Right lobe of liver (tissue), 6 donors: ENCODE measurements at places on chromosomes 11 and 22. TPM values are rescaled to one million over a fixed set of nuclear protein-coding genes. Genes with fewer than 3 reads are reported as not detected.

- DNase-seq = no peak
- H3K4me1 ChIP-seq = peaks cover 15% of the 10 kb centered on the region
- no peak overlapping the region for H3K27ac ChIP-seq
- H3K27me3 ChIP-seq = no peaks in the 10 kb centered on the region
- no peaks in the 10 kb centered on the region for H3K36me3 ChIP-seq
- no peak overlapping the region for H3K4me3 ChIP-seq
Measured at GRCh38 chr11:130159139-130159538, 443 bp upstream of the ST14 start.

Gene TSGA10IP
- total RNA-seq = not detected

Gene CARNS1
- total RNA-seq = 0.31 TPM

DNA sequence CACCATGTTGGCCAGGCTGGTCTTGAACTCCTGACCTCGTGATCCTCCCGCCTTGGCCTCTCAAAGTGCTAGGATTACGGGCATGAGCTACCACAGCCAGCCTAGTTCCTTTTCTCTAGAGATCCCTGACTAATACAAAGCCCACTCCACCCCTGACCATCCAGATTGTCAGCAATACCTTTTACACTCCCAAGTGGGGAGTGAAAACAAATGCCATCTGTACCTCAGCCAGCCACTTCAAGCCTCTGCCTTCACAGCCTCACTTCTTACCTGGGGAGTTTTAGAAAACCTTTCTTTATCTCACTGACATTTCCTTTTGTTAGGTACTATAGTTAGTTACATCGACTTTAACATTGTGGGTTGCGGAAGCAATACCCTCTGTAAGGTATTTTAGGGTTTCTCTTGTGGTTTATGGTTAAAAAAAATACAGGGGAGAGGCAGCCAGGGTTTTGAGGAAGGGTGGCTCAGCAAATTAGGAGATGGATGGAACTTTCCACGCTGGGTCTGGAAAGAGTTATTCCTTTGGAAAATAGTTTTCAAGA lies 8.9 kb downstream of the TOM1 start:
- H3K4me3 ChIP-seq = no peak overlapping the region
- H3K36me3 ChIP-seq = no peaks in the 10 kb centered on the region
- no peaks in the 10 kb centered on the region for H3K27me3 ChIP-seq
- no peak for DNase-seq
- H3K4me1 ChIP-seq = no peaks in the 10 kb centered on the region

Gene RAG2
- total RNA-seq = not detected

- no peaks in the 10 kb centered on the region for H3K27me3 ChIP-seq
- no peak overlapping the region for H3K4me3 ChIP-seq
- H3K27ac ChIP-seq = peak overlapping the region; percentile 13
- no peaks in the 10 kb centered on the region for H3K4me1 ChIP-seq
- no peak for DNase-seq
Measured at GRCh38 chr22:23305922-23306374, 125.6 kb downstream of the BCR start.

DNA sequence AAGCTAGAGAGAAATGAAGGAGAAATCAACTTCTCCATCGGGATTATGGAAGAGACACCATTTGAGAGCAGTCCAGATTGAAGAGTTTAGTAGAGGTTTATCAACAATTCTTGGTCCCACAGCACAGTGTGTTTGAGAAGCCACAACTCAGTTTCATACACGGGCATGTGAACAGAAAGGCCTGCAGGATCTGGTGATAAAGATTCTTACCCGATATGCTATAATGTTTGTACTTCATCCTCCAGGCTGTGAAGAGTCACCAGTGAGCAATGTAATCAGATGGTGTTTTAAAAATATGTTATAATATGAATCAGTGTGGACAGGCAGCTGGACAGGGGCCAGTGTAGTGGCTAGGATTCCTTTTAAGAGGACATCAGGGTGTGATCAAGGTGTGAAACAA lies 29.7 kb upstream of the VWA5A start:
- no peak overlapping the region for H3K4me3 ChIP-seq
- no peak overlapping the region for H3K27ac ChIP-seq
- DNase-seq = no peak
- no peaks in the 10 kb centered on the region for H3K4me1 ChIP-seq
- H3K36me3 ChIP-seq = no peaks in the 10 kb centered on the region

DNA sequence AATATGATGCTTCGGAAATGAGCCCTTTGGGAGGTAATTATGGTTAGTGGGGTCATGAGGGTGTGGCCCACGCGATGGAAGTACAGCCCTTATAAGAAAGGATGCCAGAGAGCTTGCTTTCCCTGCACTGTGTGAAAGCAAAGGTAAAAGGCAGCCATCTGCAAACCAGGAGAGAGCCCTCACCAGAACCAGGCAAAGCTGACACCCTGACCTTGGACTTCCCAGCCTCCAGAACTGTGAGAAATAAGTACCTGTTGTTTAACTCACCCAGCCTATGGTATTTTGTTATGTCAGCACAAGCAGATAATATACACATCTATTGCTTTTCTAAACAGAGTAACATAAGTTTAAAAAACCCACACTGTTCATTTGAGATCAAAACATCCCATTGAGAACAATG lies 50.7 kb downstream of the SYN3 start:
- H3K4me1 ChIP-seq = peaks cover 12% of the 10 kb centered on the region
- H3K27ac ChIP-seq = no peak overlapping the region
- H3K27me3 ChIP-seq = no peaks in the 10 kb centered on the region
- H3K36me3 ChIP-seq = no peaks in the 10 kb centered on the region
- DNase-seq = no peak
- no peak overlapping the region for H3K4me3 ChIP-seq

- no peaks in the 10 kb centered on the region for H3K36me3 ChIP-seq
- no peak for DNase-seq
- H3K27me3 ChIP-seq = no peaks in the 10 kb centered on the region
- no peak overlapping the region for H3K4me3 ChIP-seq
Measured at GRCh38 chr11:6357222-6357621, 33.1 kb upstream of the SMPD1 start.

- H3K4me3 ChIP-seq = no peak overlapping the region
- H3K27ac ChIP-seq = no peak overlapping the region
- no peaks in the 10 kb centered on the region for H3K27me3 ChIP-seq
- H3K36me3 ChIP-seq = no peaks in the 10 kb centered on the region
Measured at GRCh38 chr11:30364837-30365482, 42.1 kb downstream of the ARL14EP start.

DNA sequence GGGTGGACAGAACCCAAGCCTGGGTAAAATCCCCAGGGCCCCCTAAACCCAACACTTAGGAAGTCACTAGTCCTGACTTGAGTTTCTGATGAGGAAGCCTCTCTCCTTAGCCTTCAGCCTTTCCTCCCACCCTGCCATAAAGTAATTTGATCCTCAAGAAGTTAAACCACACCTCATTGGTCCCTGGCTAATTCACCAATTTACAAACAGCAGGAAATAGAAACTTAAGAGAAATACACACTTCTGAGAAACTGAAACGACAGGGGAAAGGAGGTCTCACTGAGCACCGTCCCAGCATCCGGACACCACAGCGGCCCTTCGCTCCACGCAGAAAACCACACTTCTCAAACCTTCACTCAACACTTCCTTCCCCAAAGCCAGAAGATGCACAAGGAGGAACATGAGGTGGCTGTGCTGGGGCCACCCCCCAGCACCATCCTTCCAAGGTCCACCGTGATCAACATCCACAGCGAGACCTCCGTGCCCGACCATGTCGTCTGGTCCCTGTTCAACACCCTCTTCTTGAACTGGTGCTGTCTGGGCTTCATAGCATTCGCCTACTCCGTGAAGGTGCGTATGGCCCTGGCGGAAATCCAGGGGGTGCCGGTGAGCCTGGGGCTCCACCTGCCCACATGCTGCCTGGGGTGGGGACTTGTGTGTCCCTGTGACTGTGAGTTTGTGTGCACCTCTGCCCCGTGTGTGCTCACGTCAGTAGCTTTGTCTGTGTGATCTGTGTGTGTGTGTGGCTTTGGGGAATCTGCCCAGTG lies at the start of gene IFITM1:
Gene IFITM1 (plus strand): TSS at position 254 of the 767 bp plus-strand sequence. CDS start 131 bp downstream, at position 385.
- peak within 1 kb of the TSS; percentile 90 for H3K27ac ChIP-seq
- no peaks in the 10 kb centered on the region for H3K36me3 ChIP-seq
- DNase-seq = peak; percentile 67
- H3K4me1 ChIP-seq = peaks cover 16% of the 10 kb centered on the region
- H3K4me3 ChIP-seq = peak within 1 kb of the TSS; percentile 55

Gene PHOX2A
- total RNA-seq = not detected

Gene FOXR1
- total RNA-seq = not detected

DNA sequence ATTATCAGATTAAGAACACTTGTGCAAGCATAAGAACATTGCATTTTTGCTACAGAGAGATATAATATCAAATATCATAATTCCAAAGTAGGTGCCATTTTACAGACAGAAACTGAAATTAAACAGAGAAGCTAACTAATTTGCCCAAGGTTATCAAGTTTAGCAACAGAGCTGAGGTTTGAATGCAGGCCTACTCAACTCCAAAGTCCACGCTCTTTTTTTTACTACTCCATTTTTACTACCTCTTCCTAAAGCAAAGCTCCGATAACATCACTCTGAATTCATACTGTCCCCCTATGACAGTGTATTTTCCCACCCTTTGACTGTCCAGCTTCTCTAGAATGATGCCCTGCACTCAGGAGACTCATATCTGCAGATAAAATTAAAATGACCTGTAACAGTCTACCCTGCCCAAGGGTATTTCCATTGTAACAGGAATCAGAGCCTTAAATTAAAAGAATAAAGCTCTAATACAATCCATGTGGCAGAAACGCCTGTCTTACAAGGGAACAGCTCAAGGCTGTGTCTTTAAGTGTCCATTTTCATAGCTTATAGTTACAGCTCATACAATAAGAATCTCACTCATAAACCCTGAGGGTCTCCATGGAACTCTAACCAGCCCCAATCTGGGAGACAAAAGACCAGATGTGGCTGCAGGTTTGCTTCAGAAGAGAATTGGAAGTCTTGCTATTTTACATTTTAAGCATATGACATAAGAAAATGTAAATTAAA lies 36.8 kb downstream of the ALG9 start:
- no peak for DNase-seq
- H3K4me1 ChIP-seq = peaks cover 47% of the 10 kb centered on the region
- peak overlapping the region; percentile 63 for H3K27ac ChIP-seq
- H3K27me3 ChIP-seq = no peaks in the 10 kb centered on the region

- no peaks in the 10 kb centered on the region for H3K27me3 ChIP-seq
- no peak overlapping the region for H3K27ac ChIP-seq
- H3K4me3 ChIP-seq = no peak overlapping the region
- H3K36me3 ChIP-seq = no peaks in the 10 kb centered on the region
- DNase-seq = peak; percentile 39
- no peaks in the 10 kb centered on the region for H3K4me1 ChIP-seq
Measured at GRCh38 chr11:4459500-4459899, 10.4 kb downstream of the OR52K2 start.

- no peaks in the 10 kb centered on the region for H3K27me3 ChIP-seq
- DNase-seq = peak; percentile 90
- no peak overlapping the region for H3K4me3 ChIP-seq
Measured at GRCh38 chr22:20203552-20204201, 52.8 kb upstream of the CCDC188 start.

Gene BAIAP2L2
- total RNA-seq = 5.0 TPM

GRCh38 chr22:37985751-37986281 lies 1.5 kb upstream of the SOX10 start:
- H3K27me3 ChIP-seq = no peaks in the 10 kb centered on the region
- H3K36me3 ChIP-seq = no peaks in the 10 kb centered on the region
- H3K4me3 ChIP-seq = no peak overlapping the region
- no peaks in the 10 kb centered on the region for H3K4me1 ChIP-seq
- H3K27ac ChIP-seq = no peak overlapping the region

- DNase-seq = peak; percentile 83
- no peaks in the 10 kb centered on the region for H3K4me1 ChIP-seq
- H3K27me3 ChIP-seq = no peaks in the 10 kb centered on the region
Measured at GRCh38 chr11:34654483-34655334, 33.8 kb downstream of the EHF start.

DNA sequence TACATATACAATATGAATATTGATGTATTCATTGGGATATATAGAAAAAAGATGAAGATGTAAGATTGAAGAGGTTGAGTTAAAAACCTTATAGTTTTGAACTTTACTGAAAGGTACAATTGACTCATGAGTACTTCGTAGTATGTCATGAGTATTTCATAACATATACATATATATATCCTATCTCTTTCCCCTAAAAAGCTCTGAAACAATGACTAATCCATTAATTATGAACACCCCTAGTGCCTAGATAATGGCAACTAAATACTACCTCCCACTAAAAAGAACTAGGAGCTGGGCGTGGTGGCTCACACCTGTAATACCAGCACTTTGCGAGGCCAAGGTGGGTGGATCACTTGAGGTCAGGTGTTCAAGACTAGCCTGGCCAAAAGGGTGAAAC lies 31.5 kb downstream of the SLC35F2 start:
- H3K4me1 ChIP-seq = no peaks in the 10 kb centered on the region
- DNase-seq = no peak
- H3K27ac ChIP-seq = no peak overlapping the region
- H3K4me3 ChIP-seq = no peak overlapping the region
- H3K27me3 ChIP-seq = no peaks in the 10 kb centered on the region

DNA sequence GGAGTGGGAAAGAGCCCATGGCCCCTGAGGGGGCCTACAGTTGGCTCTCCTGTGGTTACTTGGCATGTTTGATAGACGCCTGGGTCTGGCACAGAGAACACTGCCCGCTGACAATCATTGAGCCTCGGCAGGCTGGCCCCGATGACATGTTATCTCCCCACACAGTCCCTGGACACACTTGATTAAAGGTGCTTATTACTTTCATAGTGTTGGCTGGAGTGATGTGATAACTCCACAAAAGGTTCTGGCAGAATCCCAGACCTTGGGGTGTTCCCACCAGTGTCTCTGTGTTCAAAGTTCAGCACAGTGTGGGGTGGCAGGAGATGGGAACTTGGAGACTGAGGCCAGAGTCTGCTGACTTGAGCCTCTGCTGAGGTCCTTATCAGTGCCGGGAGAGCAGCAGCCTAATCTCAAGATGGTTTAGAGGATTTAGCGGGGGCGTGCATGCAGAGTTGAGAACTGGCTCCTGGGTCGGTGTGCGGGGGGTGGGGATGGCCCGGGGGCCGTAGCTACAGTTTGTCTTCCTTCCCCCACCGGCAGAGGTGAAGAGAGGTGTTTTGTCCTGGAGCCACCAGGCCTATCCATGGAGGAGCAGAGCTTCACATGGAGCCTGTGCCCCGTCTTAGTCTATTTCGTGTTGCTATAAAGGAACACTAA lies 22.5 kb downstream of the PARVB start:
- no peak overlapping the region for H3K4me3 ChIP-seq
- no peak for DNase-seq
- H3K27me3 ChIP-seq = no peaks in the 10 kb centered on the region
- H3K36me3 ChIP-seq = no peaks in the 10 kb centered on the region
- no peaks in the 10 kb centered on the region for H3K4me1 ChIP-seq

DNA sequence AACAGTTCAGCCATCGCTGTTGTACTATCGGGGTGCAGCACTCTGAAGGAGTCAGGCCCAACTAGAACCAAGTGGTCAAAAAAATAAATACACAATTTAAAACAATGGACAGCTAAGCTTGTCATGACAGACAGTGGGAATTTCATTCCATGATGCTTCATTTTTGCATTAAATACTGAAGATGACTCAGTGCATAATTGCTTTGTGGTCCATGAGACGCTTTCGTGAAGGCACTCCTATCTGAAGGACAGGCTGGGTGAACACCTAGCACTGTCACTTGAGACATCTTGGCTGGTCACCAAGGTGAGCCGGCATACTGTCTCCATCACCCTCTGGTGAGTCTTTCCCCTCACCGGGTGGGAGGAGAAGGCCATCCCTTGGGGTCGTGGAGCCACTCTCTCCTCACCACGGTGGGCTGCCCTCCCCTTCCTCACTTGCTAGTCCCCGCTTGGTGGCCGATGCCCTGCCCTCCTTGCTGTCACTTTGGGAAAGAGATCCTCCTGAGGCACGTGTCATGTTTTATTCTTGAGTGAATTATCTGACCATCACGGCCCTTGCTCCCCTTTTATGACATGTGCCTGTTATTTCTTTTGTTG lies 4.9 kb upstream of the TESMIN start:
- H3K27ac ChIP-seq = no peak overlapping the region
- DNase-seq = no peak
- no peaks in the 10 kb centered on the region for H3K27me3 ChIP-seq
- H3K36me3 ChIP-seq = peaks cover 53% of the 10 kb centered on the region
- H3K4me1 ChIP-seq = no peaks in the 10 kb centered on the region
